ENCODE measurements at places on chromosomes 2 and 18.

GRCh38 chr18:21894619-21895367, 154.2 kb downstream of the MIB1 start:
- no peak for DNase-seq

GRCh38 chr2:43001055-43001378, 208.6 kb upstream of the HAAO start:
- DNase-seq = no peak

- DNase-seq = peak; percentile 52
These were observed 22.3 kb downstream of the KLF7 start for GRCh38 chr2:207143215-207144172.

GRCh38 chr2:101111262-101111838, 39.8 kb downstream of the TBC1D8 start:
- DNase-seq = no peak

DNA sequence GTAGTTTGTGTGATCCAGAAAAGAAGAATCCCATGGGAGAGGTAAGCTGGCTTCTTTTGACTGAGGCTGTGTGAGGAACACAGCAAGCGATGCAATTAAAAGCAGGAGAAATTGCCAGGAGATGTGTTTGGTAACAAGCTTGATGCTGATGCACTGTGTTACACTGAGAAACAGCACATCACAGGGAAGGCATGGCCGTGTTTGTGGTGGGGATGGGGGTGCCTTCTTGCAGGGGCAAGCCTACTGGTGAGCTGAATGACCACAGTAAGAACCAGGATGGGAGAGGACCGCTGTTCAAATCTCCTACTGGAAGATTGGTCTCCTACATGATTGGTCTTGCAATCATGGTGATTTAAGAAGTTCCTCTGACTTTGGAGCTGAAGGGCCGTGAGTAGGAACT, 477.7 kb upstream of the HS6ST1 start:
- DNase-seq = no peak

GRCh38 chr2:240551288-240551687, 6.5 kb downstream of the ANKMY1 start:
- no peak for DNase-seq

- no peak for DNase-seq
These were observed 56.7 kb downstream of the MALT1 start for GRCh38 chr18:58727776-58728500.

DNA sequence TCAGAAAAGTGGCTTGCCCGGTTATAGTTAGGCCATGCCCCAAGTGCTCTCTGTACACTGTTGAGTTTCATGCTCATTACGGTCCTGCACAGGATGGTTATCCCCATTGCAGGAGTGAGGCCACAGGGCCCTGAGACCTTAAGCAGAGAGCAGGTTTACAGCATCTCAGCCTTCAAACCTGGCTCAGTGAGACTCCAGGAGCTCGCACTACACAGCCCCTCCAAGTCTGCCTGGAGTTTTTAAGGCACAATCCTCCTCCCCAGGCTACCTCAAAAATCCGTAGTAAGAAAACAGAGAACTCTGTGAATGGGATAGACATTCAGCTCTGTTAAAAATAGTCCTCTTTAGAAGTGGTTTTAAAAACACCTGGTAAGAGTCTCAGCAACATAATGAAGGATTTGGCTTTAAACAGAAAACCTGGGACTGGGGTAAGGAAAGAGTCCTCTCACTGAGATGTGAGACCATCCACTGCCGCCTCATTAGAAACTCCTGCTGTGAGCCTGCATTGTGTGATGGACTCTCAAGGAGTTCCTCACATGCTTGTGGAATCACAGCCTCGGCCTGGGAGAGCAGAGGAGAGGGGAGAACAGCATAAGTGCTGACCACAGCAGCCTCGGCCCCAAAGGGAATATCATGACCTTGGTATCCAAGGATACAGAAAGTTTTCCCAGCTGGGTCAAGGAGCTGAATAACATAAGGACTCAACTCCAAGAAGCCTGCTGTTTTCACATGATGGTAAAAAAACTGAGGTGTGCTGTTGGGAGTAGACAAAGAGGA, 214.8 kb downstream of the ATAD2B start:
- DNase-seq = no peak

- DNase-seq = no peak
These were observed 6.8 kb downstream of the CPLX4 start for GRCh38 chr18:59311631-59312030.

- DNase-seq = peak; percentile 89
These were observed 37.0 kb upstream of the GRHL1 start for GRCh38 chr2:9914384-9915065.

- no peak for DNase-seq
These were observed 5.0 kb downstream of the FZD7 start for GRCh38 chr2:202038471-202039277.

DNA sequence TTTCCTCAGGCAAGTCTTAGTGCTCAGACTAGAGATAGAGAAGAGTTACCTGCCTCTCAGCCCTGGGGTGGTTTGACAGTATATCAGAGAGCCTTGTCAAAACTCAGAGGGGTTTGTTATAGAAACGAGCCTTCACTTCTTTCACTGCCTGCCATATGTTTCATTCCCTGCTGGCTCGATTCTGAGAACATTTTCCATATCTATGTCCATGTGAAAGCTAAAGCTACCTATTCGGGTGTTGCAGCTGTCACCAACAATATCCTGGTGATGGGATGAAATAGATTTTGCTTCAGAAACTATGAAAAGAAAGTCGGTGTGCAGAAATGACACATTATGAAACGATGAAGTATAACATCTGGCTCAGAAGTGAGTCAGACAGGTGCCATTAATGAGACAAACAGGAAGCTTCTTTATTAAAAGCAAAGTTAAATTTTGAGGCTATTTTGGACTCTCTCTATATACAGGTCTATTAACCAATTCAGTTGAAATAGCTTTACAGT, 56.1 kb upstream of the TANK start:
- peak; percentile 79 for DNase-seq

DNA sequence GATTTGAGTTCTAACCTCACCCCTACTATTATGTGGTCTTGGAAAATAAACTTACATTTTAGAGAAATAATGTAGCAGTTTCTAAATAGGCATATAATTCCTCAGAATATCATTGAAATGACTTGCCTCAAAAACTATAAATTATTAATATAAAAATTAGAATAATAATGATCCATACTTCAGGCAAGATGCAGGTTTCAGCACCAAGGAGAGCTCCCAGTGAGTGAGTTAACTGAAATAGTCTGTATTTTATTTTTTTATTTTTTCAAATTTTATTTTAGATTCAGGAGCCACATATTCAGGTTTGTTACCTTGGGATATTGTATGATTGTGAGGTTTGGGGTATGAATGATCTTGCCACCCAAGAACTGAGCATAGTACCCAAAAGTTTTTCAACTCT, 472.2 kb upstream of the DCC start:
- no peak for DNase-seq

DNA sequence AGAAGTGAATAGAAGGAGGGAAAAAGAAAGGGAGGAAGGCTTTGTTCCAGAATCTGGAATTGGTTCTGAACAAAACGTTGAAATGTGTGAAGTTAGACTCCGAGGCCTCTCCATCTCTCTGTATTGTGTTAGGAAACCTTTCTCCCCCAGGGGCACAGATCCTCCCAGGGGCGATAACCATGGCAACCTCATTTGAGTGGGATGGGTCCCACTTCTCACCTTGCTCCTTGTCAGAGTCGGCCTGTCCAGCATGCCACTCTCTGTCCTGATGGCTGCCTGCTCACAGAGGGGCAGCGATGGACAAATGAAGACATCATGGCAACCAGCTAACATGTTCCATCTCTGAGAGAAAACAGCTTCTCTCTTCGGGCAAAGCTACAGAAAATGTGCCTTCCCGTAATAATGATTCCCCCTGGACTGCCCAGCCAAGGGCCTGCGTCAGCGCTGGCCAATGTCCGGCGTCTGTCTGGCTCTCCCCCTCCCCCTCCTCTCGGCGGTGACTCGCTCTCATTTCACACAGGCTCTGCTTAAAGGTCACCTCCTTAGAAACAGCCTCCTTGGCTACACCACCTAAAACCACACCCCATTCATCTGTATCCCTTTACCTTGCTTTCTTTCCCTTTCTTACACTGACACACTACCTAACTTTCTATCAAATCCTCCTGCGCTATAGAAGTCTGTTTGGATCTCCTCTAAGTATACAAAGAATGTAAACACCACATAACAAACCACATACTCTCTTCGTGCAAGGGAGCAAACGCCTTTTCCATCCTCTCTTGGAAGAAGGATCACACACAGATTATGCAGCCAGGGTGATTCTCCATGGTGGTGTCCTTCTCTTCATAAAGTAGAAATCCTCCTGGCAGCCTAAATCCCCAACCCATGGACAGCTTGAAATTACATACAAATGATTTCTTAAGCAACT, 32.1 kb upstream of the TTC39C start:
- no peak for DNase-seq

DNA sequence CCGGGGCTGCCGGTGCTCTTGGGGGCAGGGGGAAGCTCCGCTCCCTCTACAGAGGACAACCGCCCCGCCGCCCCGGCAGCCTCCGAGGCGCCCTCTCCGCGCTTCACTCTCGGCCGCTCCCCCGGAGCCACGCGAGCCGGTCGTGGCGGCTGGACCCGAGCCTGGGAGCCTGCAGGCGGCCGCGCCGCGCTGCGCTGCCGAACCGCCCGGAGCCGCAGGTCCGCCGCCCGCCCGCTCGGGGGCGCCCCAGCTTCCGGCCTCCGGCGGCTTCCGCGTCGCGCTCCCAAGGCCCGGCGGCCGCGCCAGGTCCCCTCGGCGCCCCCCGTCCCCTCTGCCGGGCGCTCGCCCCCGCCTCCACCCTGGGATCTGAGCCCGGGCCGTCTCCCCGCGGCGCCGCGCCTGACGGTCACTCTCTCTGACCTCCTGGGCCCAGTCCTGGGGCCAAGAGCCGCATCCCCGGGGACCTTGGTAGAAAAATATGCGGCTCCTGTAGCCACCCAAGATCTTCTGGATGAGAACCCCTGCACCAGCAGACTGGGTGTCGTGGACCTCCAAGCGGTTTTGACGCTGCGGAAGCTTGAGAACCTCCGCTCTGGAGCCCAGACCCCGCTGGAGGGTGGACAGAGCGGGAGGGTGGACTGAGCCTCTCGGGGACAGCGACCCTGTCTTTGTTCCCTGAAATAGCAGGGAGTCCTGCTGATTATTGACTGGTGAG, 44.3 kb downstream of the SERTAD2 start:
- peak; percentile 76 for DNase-seq

DNA sequence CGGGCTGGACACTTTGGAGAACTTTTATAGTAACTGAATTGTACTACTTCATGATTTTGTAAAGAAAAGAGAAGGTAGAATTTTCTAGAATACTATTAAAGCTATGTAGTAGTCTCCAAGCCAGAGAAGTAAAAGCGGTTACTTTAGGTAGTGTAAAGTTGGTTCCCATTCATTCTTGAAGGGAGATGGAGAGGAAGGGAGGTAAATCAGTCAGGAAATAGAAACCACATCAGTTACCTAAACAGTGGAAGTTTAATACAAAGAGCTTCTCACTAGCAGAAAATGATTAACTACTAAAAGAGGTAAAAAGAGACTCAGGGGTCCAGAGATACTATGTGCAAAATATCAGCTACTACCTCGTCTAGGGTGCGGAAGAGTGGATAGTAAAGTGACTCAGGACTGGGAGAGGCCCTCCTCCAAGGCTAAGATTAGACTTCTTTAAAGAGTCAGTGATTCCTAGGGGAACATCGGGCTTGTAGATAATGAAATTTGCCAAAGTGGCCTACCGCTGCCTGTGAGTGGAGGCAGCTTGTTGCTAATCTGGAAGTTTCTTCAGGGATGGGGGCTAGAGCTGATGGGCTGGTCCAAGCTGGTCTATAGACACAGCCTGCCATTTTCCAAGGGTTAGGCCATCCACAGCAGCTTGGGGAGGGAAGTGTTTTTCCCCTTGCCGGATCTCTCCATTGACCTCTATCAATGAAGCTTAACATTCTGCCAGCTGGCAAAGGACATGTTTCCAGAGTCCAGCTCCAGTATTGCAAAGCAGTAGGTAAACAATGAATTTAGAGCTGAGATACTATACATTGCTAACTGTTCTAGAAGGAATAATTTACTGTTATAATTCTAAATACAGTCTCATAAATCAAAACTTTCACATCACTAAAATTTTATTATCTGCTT, 246.4 kb upstream of the BOD1L2 start:
- DNase-seq = no peak

- no peak for DNase-seq
These were observed 1683.2 kb upstream of the SLC39A10 start for GRCh38 chr2:193973781-193974180.

DNA sequence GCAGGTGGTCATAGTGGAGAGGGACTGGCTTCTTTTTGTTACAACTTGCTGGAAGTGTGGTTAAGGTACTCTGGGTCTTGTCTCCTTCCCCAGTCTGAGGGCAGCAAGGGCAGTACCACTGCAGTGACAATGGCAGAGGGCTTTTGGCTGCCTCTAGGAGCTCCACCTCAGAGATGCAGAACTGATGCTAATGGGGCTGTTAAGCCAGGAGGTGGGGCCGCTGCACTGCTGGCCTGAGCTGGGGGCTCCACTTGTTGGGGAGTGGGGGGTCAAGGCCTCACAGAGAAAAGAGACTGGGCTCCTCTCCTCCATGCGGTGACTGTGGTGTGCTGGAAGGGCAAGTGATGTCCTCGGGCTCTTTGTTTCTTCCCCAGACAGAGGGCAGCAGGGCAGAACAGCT, 135.7 kb downstream of the DSEL start:
- no peak for DNase-seq

GRCh38 chr2:33458248-33458819, 18.1 kb upstream of the RASGRP3 start:
- DNase-seq = no peak

- no peak for DNase-seq
These were observed 16.0 kb upstream of the ZNF532 start for GRCh38 chr18:58848685-58849084.

DNA sequence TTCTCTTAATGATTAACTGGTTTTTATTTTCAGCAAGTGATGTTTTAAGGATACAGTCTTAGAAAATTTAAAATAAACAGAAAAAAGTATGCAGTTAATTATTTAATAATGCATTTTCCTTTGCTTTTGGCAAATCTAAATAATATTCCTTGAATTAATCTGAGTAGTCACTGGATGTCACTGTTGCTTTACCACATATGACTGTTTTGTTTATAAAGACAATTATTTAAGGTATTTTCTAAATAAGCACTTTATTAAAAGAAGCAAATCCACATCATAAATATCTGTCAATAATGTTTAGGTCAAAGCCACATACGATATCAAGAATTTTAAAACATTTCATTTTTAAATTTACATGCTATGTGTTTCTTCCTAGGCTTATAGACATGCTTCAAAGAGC, 40.6 kb upstream of the TFPI start:
- DNase-seq = no peak

- DNase-seq = no peak
These were observed 13.8 kb upstream of the SGPP2 start for GRCh38 chr2:222410534-222410933.

GRCh38 chr2:37914340-37914739, 10.7 kb upstream of the RMDN2 start:
- DNase-seq = no peak

DNA sequence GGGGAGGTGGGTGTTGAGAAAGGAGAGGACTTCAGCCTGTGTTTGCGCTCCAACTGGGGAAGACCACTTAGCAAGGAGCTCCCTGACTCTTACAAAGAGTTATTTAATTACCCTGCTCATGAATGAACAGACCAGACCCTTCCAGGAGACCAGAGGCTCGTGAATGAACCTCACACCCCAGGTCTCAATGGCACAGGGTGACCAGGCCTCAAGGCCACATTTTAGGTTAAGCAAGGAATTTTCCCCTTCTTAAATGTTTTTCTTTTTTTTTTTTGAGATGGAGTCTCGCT, 25.3 kb downstream of the SMAD7 start:
- no peak for DNase-seq

GRCh38 chr2:149994057-149994728, 406.6 kb upstream of the MMADHC start:
- DNase-seq = no peak
